ENCODE measurements at places on chromosomes 2 and 18.

DNA sequence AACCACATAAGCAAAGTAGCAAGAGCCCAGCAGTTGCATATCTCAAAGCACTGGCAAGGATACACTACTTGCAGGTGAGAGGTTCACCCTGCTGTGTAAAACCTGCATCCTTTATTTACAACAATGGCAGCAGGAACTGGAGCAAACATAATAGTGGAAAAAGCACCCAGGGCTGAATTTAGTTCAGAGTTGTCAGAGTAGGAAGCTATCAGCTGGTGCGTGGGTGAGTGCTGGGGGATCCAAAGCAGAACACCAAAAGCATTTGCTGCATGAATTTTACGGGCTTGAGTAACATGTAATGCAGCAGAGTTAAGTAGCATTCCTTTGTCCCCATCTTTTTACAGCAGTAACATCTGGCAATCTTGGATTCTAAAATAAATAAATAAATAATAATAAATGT, 73.5 kb upstream of the SRD5A2 start:
- DNase-seq = no peak

- DNase-seq = no peak
Measured at GRCh38 chr2:124810132-124810531, 785.0 kb downstream of the CNTNAP5 start.

GRCh38 chr2:207621501-207622039, 3.6 kb downstream of the METTL21A start:
- no peak for DNase-seq

- DNase-seq = no peak
Measured at GRCh38 chr2:164760179-164760578, 81.4 kb downstream of the COBLL1 start.

DNA sequence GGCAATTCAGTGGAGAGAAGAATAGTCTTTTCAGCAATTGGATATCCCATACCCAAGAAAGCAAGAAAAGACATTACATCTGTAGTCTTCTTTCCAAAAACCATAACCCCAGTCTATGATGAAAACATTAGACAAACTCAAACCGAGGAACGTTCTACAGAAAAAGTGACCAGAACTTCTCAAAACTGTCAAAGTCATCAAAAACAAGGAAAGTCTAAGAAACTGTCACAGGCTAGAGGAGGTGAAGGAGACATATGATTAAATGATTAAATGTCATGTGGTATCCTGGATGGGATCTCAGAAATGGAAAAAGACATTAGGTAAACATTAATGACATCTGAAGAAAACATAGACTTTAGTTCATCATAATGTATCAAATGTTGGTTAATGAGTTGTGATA, 4.9 kb upstream of the USP40 start:
- no peak for DNase-seq

GRCh38 chr2:18976168-18976961, 382.1 kb downstream of the OSR1 start:
- DNase-seq = no peak

- DNase-seq = no peak
Measured at GRCh38 chr2:154495455-154495868, 203.0 kb upstream of the KCNJ3 start.

GRCh38 chr2:109159096-109159495, 30.1 kb downstream of the SH3RF3 start:
- no peak for DNase-seq

GRCh38 chr2:199219551-199219950, 238.2 kb downstream of the SATB2 start:
- DNase-seq = no peak

DNA sequence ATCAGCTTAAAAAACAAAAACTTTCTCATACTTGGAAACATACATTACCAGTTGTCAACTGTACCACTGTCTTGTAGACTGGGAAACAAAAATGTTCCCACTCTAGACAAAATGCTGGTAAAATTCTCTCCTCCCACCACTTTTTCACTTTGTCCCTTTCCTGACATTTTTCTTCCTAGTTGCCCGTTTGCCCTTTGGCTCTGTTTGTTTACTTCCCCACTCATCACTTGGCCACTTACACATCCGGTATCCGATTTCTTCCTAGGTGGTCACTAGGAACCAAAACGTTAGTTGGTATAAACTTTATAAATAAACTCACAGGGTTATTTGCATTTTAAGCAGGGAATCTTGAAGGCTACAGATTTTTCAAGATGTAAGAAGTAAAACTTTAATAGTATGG, 84.9 kb downstream of the METTL4 start:
- no peak for DNase-seq

DNA sequence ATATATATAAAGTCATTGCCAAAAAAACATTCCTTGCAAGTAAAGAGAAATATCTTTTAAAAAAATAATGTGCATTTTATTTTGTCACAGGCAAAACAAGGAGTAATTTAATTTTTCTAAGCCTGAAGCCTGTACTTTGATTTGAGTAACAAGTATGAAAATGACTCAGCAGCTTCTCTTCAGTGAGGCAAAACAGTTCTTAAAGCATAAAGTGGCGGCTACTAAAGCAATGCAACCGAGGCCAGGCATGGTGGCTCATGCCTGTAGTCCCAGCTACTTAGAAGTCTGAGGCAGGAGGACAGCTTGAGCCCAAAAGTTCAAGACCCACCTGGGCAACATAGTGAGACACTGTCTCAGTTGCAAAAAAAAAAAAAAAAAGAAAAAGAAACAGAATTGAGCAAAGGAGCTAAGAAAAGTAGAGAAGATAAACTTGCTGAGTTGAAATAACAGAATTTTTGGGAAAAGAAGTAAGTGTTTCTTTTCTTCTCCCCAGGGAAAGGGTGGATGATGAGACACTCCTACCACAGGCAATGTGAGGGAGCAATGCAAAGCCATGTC, 29.6 kb downstream of the DOK1 start:
- DNase-seq = no peak

- no peak for DNase-seq
Measured at GRCh38 chr2:222360146-222360545, 61.3 kb upstream of the PAX3 start.

DNA sequence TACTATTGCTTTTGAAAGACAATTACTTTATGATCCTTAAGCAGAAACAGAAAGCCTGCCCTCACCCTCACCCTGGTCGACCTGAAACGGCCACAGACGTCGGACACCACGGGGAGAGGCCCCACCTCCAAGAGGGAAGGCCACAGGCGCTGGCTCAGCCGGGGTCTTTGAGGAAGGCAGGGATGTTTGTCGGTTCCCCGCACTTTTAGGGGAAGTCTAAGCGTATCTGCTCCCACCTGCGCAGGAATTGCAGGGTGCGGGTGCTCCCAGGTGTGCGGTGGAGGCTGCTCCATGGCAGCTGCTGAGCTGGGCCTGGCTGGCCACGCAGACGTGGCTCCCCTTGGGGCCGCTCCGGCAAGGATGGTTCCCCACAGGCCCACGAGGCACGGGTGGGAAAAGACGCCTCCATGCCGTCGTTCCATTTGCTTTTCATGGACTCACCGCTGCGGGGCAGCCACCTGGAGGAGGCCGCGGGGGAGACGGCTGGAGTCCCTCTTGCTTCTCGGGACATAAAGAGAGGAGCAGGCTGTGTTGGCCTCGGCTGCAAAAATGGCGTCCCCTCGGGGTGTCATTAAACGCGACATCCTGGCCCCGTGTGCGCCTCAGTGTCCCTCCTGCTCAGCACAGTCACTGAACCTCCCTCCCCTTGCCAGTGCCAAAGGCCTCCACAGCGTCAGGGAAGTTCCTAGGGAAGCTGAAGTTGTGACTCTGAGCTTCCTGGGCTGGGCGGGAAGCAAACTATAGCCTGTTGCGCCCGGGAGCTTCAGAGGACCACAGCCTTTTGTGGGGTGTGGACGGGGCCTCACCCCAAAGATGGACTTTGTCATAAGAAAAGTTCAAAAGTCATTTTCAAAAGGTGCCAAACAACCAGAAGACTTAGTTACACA, 63.4 kb downstream of the NFATC1 start:
- DNase-seq = no peak

GRCh38 chr18:58453913-58454317, 175.0 kb downstream of the ALPK2 start:
- no peak for DNase-seq
